ENCODE measurements at places on chromosomes 4 and X.

DNA sequence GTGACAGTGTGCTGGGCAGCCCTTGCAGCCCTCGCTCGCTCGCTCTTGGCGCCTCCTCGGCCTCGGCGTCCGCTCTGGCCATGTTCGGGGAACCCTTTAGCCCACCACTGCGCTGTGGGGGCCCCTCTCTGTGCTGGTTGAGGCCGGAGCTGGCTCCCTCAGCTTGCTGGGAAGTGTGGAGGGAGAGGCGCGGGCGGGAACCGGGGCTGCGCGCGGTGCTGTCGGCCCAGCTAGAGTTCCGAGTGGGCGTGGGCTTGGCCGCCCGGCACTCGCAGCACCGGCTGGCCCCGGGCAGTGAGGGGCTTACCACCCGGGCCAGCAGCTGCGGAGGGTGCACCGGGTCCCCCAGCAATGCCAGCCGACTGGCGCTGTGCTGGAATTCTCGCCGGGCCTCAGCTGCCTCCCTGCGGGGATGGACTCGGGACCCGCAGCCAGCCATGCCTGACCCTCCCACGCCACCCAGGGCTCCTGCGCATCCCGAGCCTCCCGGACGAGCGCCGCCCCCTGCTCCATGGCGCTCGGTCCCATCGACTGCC, 770.1 kb upstream of the GALNTL6 start:
- no peak for DNase-seq

GRCh38 chr4:121069430-121069829, 2.9 kb downstream of the NDNF start:
- no peak for DNase-seq

- DNase-seq, result no peak
Measured at GRCh38 chr4:126087101-126087500, 772.3 kb downstream of the FAT4 start.

- DNase-seq, result no peak
Measured at GRCh38 chrX:19563327-19563726, 48.0 kb upstream of the MAP3K15 start.

GRCh38 chr4:24472514-24473308, 111.6 kb downstream of the DHX15 start:
- peak; percentile 74 for DNase-seq

GRCh38 chr4:113981591-113981990, 2.1 kb upstream of the ARSJ start:
- DNase-seq, result no peak

DNA sequence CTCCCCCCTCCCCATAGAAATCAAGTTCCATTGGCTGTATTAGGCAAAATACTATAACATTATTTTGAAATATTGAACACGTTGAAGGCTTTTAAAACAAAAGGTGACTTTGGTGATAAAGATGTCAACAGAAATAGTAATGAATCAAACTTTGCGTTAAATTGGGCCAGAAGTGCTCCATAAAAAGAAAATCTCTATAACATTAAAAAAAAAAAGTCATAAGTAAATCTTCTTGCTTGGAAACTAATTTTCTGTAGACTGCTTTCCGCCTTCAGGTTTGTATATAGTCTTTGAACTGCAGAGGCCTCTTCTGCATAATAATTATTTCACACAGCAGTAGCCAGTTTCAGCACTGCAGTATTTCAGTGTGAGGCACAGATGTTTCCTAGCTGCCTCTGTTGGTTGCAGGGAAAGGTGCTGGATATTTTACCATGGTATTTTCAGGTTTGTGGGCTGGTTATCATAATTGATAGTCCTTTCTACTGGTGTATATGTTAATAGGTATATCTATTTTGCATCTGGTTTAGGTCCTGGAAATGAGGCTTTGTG, 158.9 kb downstream of the KDM6A start:
- no peak for DNase-seq
